H4 (cell line): ENCODE measurements at places on chromosomes 13 and 19. TPM values are rescaled to one million over a fixed set of nuclear protein-coding genes. Genes with fewer than 3 reads are reported as not detected.

DNA sequence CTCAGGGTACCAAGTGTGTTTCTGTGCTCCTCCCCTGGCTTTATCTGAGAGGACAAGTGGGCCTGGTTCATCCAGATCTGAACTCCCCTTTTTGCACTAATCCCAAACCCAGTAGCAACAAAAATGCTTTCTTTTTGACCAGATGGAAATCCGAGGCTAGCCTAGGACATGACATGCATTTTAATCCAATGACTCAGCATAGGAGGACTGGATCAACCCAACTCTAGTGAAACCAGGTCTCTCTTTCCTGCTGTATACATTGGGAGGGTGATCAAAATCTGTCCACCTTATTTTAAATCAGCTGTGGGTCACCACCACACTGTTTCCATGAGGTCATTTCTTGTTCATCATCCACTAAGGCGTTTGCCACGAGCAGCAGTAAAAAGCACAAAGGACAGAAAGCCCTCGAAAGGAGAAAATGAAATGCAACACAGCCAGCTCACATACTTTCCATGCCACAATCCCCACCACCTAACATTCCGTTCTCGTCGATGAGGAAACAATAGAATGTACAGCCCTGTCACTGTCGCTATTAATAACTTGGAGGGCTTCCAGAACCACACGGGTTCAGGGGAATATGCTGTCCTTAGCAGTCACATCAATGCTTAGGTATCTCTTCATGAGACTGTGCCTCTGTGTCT is 543.0 kb downstream of the IRS2 start:
- peak; percentile 75 for DNase-seq

Gene APLP1
- 28.7 and 45.8 TPM in 2 replicates for total RNA-seq

DNA sequence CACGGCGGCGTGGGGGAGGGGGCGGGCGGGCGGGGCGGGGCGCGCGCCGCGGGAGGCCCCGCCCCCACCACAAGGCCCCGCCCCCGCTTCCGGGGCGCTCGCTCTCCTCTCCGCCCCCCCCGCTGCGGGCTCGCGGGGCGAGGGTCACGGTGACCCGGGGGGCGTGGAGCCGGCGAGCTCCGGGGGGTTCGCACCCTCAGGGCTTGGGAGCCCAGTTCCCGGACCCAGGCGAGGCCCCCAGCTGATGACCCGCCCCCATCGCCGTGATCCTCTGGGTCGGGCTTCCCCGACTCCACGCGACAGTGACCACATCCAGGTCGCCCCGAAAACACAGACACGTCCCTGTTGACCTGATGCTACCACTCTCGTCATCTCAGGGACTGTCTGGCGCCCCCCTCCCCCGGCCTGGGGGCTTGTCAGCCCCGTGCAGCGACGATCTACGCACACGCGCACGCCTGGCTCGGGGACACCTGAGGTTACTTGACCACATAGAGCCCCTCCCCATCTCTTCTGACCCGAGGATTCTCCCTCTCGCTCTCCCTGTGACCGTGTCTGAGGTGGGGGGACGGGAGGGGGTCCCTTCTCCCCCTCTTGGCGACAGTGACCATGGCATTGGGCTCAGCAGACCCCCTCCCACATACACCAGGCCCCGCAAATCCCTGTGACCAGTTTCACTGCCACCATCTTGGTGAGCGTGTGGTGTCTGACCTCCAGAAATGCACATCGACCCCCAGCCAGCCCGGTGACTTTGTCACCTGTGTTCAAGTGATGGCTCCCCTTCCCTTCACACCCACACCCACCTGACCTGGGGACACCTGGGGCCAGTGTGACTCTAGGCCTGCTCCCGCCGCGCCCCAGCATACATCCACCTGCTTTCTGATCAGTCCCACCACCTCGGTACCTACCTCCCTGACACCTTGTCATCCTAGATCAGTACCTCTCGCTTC is 670 bp downstream of the MAP2K7 start:
- no peak for DNase-seq

Gene DIAPH3
- total RNA-seq = 6.7 and 7.8 TPM in 2 replicates

Gene ZNF20
- 6.9 and 21.1 TPM in 2 replicates for total RNA-seq

- no peak for DNase-seq
Measured at GRCh38 chr19:19575411-19575810, 37.3 kb downstream of the CILP2 start.

Gene ATP4A
- total RNA-seq = not detected in 2 replicates

Gene OR7A5
- not detected in 2 replicates for total RNA-seq

Gene ZNF793
- total RNA-seq = 2.6 and 3.3 TPM in 2 replicates

Gene CDX2
- total RNA-seq = not detected in 2 replicates

DNA sequence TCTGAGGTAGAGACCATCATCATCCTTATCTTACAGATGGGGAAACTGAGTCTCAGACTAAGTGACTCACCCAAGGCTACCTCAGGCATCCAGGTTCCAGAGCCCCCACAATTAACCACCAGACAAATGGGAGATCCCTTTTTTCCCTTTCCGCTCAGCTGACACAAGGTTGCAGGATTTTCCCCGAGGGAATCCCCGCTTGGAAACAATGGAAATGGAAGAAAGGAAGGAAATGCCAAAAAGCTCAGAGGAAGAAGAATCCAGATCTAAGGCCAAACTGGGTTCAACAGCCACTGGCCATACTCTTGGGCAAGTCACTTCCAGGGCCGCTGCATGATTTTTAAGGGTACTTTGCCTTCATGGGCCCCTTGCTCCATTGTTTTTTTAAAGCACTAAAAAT is 1.6 kb downstream of the ZNF71 start:
- no peak for DNase-seq

Gene CNN1
- 0.21 and 0.25 TPM in 2 replicates for total RNA-seq

Gene FXYD3
- not detected in 2 replicates for total RNA-seq

Gene CEACAM21
- 0.14 TPM in 1 of 2 replicates, not detected in the other for total RNA-seq

Gene GALP
- total RNA-seq = 0.35 and 0.43 TPM in 2 replicates

Gene BRSK1
- 4.6 and 13.1 TPM in 2 replicates for total RNA-seq

GRCh38 chr13:99566125-99567083 is 65.1 kb downstream of the TM9SF2 start:
- DNase-seq = no peak

- DNase-seq = no peak
Measured at GRCh38 chr19:41420101-41420880, 6.9 kb downstream of the B3GNT8 start.

GRCh38 chr13:52899206-52899605 is 50.8 kb upstream of the PCDH8 start:
- no peak for DNase-seq

Gene NLRP5
- total RNA-seq = 0.12 and 1.3 TPM in 2 replicates

DNA sequence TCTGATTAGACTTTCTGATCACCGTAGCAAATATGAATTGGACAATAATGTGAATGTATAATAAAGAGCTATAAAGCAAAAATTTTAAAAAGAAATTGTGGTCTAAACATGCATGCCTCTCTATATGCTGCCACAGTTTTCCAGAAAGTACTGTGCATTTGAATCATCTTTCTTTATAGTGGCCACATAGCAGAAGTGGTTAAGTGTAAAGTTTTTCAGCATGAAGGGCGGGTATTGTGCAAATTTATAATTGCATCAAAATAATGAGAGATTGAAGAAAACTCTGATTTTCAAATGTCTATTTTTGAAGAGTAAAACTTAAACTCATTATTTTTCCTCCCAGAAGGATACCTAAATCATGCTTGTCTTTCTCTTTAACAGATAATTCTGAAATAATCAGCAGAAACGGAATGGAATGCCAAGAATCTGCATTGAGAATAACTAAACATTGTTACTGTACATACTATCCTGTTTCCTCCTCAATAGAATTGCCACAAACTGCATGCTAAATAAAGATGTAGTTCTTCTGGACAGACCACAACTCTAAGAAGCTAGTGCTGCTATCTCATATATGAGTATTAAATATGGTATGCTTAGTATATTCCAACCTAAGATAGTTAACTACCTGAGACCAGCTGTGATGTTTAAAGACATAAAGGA is 42.9 kb upstream of the RAP2A start:
- no peak for DNase-seq

Gene DNAJC3
- total RNA-seq = 22.4 and 29.1 TPM in 2 replicates

- no peak for DNase-seq
Measured at GRCh38 chr13:20128459-20128931, 32.4 kb downstream of the GJA3 start.

Gene CYP4F8
- not detected in 2 replicates for total RNA-seq

DNA sequence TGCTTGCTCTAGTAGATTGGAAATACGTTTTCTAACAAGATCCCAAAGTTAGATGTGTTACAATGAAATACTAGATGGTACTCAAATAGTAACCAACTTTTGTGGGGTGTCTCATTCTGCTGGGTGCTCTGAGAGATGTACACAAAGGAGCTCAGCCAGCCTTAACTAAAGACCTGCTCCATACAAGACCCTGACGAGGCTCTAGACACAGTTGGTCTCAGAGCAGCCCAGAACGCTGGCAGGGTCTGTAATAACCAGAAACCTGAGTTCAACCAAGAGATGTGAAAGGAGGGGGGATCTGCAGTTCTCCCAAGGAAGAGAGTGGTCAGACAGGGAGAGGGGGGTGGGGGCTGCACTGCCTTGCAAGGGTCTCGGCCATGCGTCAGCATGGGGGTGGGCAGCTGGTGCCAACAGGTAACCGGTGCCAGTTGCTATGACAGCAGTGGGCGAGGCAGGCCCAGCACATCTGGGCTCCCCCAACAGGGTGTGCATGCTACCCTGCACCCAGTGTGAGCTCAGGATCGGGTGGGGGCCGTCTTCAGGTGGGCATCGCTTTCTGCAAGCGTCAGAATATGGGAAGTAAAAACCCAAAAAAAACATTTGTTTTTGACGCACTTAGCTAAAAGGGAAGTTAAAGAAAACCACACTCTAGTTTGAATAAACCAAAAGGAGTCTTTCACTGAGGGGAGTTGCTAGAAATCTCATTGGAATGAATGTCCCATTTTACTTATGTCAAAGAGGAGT is 68.0 kb upstream of the GPR183 start:
- no peak for DNase-seq

DNA sequence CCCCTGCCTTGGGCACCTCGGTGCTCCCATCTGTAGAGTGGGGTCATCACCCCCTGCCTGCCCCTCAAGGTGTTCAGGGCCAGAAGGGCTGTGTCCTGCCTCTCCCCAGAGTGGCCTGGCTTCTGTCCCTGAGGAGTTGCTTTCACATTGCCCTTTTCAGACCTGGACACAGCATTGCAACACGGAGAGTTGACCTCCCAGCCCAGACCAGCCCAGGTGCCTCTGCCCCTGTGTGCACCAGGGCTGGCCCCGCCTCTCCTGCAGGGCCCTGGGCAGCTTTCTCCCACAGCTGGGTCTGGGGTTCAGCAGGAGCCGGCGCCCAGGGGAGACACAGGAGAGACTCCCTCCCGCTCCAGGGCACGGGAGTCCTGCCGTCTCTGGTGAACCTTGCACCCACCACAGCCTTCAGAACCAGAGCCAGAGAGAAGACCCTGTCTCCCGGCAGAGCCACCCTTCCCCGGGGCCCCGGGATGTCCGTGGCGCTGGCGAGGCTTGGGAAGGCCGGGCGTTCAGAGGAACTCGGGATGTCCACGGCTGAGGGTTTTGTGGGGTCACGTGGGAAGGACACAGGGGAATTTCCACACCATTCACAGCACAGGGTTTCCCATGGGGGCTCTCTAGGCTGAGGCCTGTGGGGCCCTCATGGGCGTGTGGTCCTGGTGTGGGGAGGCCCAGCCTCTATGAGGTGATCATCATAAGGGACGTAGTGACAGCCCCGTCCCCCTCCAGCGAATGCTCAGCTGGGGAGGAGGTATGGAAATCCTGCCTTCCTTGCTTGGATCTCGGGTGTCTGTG is 23.2 kb downstream of the C13orf46 start:
- DNase-seq = no peak

DNA sequence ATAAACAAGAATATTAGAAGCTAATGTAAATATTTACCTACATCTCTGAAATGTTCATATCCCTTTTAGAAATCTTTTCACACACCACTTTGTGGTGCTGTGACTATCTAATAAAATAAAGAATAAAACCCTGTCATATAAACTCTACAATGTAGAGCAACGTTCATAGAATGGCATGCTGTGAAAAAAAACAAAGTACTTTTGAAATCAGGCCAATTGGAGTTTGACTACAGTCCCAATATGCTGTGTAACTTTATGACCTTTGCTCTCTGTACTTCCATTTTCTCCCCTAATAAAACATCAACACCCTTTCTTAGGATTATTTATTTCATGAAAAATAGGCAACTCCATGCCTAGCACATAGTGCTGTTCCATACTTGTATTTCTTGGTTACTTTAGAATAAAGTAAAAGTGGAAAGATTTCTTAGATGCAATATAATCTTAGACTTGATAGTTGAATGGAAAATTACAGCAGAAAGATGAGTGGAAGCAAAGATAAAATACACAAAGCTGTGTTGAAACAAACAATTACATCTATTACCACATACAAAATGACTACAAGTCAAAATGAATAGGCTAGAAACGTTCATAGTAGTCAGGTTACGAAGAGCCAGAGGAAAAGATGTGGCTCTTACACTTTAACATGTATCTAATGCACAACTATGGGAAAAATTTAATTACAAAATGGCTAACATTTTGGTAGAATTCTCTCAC is 613.2 kb upstream of the SLITRK5 start:
- no peak for DNase-seq

- no peak for DNase-seq
Measured at GRCh38 chr13:96519380-96519779, 429.5 kb downstream of the HS6ST3 start.
